ENCODE measurements at places on chromosomes 4 and X. TPM values are rescaled to one million over a fixed set of nuclear protein-coding genes. Genes with fewer than 3 reads are reported as not detected.

GRCh38 chrX:21657318-21658151, 595 bp downstream of the KLHL34 start:
- DNase-seq: no peak

DNA sequence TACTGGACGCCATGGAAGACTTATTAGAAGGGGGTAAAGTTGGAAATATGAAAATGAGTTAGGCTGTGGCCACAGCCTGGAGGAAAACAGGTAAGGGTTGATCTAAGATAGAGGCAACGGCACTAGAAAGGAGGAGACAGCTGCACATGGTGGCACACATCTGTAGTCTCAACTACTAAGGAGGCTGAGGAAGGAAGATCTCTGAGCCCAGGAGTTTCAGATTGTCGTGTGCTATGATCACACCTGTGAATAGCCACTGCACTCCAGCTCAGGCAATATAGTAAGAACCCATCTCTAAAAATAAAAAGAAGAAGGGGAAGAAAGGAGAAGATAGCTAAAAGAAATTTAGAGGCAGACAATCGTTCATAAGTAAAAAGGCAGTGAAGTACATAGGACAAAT, 87.8 kb upstream of the SORBS2 start:
- DNase-seq: no peak

DNA sequence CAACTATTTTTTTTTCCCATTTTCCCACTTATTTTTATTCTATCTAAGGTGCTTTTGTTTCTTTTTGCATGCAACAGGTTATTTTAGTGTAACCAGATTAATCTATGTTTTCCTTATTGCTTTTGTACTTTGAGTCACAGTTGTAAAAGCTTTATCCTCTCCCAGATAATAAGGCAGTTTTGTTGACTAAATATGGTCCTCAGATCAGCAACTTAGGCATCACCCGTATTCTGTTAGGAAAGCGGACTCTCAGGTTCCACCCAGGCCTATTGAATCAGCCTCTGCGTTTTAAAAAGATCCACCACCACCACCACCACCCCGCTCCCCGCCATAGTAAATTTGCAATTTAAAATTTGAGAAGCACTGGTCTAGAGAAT, 58.6 kb upstream of the USP9X start:
- no peak for DNase-seq

DNA sequence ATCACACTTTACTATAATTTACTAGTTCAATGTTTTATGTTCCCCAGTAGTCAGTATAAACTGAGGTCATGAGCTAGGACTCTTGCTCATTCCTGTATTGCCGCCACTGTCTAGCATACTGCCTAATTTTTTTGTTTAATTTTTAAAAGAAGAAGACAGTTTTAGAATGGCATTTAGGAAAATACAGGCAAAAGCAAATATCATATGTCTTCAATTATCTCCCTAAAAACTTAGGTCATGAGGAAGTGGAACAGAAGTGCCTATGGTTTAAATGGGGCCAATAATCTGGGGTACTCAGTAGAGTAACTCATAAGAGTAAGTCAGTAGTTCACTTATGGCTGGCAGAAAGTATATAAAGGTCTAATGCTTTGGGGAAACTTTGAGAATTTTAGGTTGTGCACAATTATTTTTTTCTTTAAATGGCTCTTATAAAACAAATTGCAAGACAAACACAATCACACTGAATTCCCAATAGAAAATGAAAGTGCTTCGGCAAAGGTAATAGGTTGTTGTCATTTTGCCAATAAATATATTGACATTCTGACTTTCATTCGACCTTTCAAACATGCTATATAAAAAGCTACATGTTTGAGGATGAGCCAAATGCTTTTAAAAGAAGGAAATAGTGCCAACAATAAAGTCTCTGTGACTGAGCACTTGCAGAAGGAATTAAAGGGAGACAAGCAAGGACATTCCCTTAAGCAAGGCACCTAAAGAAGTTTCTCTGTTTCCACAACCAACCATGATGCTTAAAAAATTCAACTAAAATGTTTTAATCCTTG, 390.1 kb downstream of the PDGFC start:
- no peak for DNase-seq

- DNase-seq: no peak
Measured at GRCh38 chr4:145177906-145178538, 2.4 kb downstream of the OTUD4 start.

DNA sequence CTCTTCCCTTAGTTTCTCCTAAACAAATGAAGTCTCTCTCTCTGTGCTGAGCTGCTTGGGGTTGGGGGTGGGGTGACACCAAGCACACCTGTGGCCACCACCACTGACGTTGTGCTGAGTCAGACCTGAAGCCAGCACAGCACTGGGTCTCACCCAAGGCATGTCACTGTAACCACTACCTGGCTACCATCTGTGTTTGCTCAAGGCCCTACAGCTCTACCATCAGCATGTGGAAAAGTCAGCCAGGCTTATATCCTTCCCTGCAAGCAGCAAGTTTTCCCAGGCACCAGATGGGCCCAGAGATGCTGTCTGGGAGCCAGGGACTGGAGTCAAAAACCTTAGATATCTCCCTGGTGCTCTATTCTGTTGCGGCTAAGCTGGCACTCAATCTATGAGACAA, 6.9 kb downstream of the CXCL10 start:
- no peak for DNase-seq

DNA sequence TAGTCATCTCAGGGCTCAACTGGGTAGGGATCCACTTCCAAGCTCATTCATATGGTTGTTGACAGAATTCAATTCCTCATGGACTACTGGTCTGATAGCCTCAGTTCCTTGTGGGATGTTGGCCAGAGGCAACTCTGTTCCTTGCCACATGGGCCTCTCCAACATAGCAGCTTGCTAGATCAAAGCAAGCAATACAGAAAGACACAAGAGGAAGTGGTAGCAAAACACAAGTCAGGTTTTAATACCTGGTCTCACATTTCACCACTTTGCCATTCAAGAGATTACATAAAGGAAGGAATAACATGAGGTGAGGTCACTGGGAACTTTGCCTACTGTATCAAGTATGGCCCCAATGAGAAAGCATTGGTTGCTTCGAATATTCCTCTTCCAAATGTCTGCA, 79.2 kb downstream of the PRSS12 start:
- no peak for DNase-seq

- no peak for DNase-seq
Measured at GRCh38 chrX:39705290-39705689, 392.5 kb downstream of the BCOR start.

DNA sequence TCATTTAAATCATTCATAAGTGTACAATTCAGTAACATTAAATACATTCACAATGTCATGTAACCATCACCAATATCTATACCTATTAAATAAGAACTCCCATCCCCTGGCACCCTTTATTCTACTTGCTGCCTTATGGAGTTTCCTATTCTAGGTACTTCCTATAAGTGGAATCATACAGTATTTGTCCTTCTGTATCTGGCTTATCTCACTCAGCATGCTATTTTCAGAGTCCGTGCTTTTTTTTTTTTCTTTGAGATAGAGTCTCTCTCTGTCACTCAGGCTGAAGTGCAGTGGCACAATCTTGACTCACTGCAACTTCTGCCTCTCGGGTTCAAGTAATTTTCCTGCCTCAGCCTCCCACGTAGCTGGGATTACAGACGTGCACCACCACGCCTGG, 67.9 kb upstream of the STOX2 start:
- DNase-seq: no peak

DNA sequence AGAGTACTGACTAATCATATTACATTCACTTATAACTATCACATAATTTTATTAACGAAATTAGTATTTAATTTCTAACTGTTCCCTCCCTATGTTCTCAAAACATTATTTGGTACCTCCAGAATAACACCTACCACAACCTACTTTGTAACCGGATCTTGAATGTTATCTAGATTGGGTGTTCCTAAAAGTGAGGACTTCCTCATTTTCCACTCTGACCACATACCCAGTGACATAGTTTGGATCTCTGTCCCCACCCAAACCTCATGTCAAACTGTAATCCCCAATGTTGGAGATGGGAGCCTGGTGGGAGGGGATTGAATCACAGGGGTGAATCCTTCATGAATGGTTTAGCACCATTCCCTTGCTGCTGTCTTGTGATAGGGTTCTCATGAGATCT, 21.8 kb downstream of the NR3C2 start:
- no peak for DNase-seq

- DNase-seq: no peak
Measured at GRCh38 chrX:72050011-72050410, 81.7 kb downstream of the RTL5 start.

DNA sequence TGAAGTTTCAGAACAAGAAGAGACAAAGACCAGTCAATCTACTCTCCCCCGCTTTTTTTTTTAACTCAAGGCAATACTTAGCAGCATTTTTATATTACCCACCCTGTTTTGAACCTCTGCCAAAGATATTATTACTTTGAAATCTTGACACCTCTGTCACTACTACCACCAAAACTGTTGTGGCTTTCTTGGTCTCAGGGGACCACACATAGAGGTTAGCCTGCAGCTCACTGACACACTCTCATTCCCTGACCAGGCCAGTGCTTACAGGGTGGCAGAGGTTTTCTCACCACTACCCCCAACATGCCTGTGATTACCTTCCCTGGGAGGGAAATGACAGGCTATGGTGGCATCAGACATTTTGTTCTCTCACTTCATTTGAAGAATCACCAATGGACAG, 137.4 kb upstream of the STIM2 start:
- DNase-seq: no peak

GRCh38 chr4:67448621-67449020, 96.7 kb downstream of the CENPC start:
- no peak for DNase-seq

GRCh38 chrX:133412246-133412645, 3.0 kb downstream of the GPC4 start:
- no peak for DNase-seq

DNA sequence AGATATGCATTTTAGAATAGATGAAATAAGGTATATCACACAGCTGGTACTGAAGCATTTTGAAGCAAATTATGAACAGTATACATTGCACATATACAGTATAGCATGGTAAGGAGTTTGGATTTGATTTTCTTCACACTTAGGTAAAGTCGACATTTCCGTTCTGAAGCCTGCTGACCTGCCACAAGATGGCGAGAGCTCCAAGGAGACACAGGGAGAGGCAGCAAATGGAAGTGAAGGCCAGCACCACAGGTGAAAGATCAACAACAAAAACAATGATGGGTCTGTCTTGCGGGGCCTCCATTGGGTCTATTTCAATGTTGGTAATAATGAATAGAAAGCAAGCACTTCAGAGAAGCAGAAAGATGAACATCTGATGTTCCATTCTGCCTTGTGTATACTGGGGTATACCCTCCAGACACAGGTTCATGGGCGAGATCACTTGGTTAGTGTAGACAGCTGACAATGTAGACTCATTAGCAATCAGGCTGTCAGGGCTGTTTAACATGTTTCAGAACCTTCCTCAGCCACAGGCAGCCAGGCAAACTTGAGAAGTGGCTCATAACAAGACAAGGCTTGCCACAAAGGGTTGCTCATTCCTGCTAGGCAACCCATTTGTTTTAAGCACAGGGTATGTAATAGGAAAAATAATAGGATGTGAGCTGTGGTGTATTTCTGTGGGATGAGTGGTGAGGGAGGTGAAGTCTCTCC, 21.4 kb upstream of the NOX1 start:
- DNase-seq: no peak

- no peak for DNase-seq
Measured at GRCh38 chr4:63787326-63787725, 621.9 kb downstream of the TECRL start.

GRCh38 chrX:12844319-12844718, 22.6 kb upstream of the TLR7 start:
- DNase-seq: no peak

DNA sequence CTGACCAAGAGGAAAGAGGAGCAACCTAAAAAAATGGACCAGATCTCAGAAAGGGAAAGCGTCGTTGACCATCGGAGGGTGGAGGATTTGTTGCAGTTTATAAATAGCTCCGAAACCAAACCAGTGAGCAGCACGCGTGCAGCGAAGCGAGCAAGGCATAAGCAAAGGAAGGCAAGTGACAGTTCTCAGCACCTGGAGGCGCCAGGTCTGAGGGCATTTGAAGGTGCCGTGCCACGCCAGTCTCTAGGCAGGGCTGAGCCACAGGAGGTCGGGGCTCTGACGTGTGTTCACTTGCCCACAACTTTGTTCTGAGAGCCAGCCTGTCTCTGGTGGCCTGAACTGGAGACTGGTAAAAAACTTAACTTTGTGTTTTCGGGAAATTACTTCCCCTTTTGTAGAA, 59.7 kb downstream of the TNIP2 start:
- DNase-seq: no peak

GRCh38 chr4:182143822-182144625, 99.2 kb upstream of the TENM3 start:
- DNase-seq: no peak

GRCh38 chr4:148800336-148800885, 358.2 kb upstream of the NR3C2 start:
- no peak for DNase-seq

DNA sequence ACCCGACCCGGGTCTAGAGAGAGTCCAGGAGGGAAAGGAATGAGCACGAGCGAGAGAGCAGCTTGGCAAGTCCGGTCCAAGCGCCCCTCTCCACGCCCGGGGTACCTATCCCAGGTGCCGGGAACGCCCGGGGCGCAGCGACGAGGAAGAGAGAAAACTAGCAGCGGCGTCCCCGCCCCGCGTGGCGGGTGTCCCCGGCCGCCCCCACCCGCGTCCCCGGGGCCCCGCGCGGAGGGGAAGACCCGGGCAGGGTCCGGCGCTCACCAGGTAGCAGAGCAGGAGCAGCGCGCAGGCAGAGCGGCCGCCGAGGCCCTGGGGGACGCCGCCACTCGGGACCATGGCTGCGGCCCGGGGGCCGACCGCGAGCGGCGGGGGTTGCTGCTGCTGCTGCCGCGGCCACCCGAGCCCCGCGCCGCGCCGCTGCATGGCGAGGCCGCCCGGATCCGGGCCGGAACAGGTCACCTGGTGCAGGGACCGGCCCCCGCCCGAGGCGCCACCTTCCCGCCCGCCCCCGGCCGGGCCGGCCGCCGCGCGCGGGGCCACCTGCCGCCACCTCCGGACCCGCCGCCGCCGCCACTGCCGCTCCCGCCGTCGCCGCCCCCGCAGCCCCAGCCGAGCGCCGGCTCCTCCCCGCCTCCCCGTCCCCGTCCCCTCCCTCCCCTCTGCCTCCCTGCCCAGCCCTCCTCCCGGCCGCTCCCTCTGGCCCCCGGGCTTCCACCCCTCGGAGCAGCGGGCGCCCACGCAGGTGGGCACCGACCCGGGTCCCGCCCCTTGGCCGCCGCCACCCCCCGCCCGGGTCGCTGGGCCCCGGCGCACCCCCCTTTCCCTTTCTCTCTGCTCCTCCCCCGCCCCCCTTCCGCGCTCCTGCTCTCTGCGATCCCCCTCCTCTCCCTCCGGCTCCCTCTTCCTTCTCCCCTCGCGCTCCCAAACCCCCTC, at the start of gene SEL1L3:
TSS of gene SEL1L3 (minus strand) at position 578 of the 936 bp plus-strand sequence. CDS start at position 426, 152 bp downstream.
- no peak for DNase-seq

- no peak for DNase-seq
Measured at GRCh38 chr4:20253735-20254409, 2.2 kb downstream of the SLIT2 start.

- DNase-seq: no peak
Measured at GRCh38 chr4:70225824-70226223, at the start of gene FDCSP. Gene FDCSP, plus strand, starts transcription at chr4:70226124. Its CDS starts 5,071 bp downstream, at chr4:70231195.

- no peak for DNase-seq
Measured at GRCh38 chrX:102154900-102155805, 624 bp downstream of the BEX5 start.

Gene CXorf49
- not detected for total RNA-seq

Gene ZXDA
- total RNA-seq: 3.9 TPM

Gene PROM1
- 0.18 TPM for total RNA-seq

Gene ACSL4
- 55.2 TPM for total RNA-seq

Gene TMPRSS11B
- total RNA-seq: not detected

Gene ARX
- 0.15 TPM for total RNA-seq

Gene CD99L2
- total RNA-seq: 156 TPM

Gene SHROOM3
- 7.2 TPM for total RNA-seq

Gene CD38
- 0.15 TPM for total RNA-seq

Gene DMP1
- total RNA-seq: not detected

Gene RP2
- 17.3 TPM for total RNA-seq

Data from Panc1 (cell line).